ENCODE measurements at places on chromosomes 5 and 9.

DNA sequence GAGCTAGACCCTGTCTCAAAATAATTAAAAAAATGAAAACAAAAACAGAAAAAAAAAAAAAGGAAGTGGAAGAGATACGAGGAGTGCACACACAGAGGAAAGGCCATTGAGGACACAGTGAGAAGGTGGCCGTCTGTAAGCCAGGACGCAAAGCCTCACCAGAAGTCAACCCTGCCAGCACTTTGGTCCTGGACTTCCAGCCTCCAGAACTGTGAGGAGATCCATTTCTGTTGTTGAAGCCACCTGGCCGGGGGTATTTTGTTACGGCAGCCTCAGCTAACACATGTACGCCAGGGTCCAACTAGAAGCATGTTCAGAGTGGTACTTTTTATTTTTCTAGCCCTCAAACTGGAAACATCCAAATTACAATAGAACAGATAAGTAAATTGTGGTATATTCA is 21.8 kb downstream of the SLC35D2 start:
- no peak for DNase-seq

- no peak for DNase-seq
Measured at GRCh38 chr5:77743181-77743580, 33.0 kb downstream of the TBCA start.

GRCh38 chr9:5957166-5957565 is 58.3 kb downstream of the RANBP6 start:
- DNase-seq: no peak

DNA sequence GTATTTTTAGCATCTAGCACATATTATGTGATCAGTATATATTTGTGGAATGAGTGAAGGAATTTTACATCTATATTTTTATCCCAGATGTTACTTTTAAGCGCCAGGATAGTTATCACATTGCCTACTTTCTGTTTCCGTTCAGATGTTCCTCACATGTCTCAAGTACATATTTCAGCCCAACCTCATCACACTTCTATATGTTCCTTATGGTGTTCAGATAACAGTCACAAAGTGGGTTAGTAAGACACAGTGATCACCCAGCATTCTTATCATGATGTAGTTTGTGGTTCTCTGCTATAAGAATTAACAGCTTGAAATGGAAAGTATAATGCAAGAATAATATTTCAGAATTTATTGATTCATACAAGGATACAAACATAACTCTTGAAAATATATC is 170.0 kb upstream of the RASA1 start:
- DNase-seq: no peak

DNA sequence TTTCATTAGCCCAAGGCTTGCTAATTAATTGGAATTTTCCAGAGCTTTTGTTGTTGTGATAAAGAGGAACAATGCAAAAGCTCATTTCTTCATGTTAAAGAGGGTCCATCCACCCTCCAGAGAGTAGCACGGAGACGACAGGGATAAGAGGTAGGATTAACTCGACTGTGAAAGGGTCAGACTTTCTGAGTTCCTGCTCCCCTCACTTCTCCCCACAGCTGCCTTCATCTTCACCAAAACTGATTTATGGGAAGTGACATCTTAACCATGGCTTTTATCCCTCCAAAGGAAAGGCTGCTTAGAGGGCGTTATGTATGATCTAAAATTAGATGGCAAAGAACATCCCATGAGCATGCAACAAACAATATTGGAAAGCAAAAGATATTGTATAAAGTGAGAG is 135.5 kb downstream of the GLIS3 start:
- DNase-seq: no peak

- DNase-seq: no peak
Measured at GRCh38 chr5:115573133-115573532, 28.6 kb upstream of the FEM1C start.

DNA sequence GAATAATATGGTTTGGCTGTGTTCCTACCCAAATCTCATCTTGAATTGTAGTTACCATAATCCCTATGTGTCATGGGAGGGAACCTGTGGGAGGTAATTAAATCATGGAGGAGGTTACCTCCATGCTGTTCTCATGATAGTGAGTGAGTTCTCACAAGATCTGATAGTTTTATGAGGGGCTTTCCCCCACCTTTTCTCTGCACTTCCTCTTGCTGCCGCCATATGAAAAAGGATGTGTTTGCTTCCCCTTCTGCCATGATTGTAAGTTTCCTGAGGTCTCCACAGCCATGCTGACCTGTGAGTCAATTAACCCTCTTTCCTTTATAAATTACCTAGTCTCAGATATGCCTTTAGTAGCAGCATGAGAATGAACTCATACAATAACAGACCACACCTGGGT is 63.7 kb upstream of the PRR16 start:
- no peak for DNase-seq

GRCh38 chr5:160930406-160930805 is 78.4 kb upstream of the ATP10B start:
- DNase-seq: no peak

DNA sequence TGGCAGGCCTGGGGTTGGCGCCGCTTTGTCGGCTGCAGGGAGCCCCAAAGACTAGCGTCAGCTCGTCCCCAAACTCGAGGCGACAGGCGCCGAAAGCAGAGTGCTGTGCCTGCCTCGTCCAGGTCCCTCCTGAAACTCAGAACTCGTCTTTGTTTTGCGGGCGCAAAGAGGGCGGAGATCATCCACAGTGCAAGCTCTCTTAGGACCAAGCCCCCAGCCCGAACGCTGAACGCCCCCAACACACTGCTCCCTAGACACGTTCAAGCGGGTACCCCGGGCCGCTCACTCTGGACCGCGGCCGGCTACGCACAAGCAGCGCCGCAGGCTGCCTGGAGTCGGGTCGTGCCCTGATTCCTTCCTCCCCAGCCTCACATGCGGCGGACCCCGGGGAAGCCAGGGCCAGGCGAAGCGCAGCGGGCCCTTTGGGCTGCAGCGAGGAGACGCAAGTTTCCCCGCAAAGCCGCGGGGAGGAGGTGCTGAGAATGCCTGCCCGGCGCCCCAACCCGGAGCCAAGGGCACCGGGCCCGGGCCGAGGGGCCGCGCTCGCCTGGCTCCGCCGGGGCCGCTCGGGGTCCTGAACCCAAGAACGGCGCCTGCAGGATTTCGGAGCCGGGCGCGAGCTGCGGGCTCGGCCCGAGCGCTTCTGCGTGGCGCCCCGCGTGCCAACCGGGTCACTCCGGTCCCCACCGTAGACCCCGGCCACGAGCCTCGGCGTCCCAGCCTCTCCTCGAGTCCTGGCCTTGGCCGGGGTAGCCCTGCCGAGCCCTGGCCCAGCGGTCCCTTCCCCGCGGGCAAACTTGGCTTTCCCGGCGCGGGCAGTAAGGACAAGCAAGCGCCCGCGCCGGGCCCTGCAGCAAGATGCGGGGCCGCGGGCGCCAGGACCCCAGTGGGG is 738 bp downstream of the FSTL4 start:
- no peak for DNase-seq

GRCh38 chr9:100573655-100574260 is 4.1 kb upstream of the CAVIN4 start:
- no peak for DNase-seq

GRCh38 chr9:17622141-17622540 is 43.3 kb downstream of the SH3GL2 start:
- DNase-seq: no peak

DNA sequence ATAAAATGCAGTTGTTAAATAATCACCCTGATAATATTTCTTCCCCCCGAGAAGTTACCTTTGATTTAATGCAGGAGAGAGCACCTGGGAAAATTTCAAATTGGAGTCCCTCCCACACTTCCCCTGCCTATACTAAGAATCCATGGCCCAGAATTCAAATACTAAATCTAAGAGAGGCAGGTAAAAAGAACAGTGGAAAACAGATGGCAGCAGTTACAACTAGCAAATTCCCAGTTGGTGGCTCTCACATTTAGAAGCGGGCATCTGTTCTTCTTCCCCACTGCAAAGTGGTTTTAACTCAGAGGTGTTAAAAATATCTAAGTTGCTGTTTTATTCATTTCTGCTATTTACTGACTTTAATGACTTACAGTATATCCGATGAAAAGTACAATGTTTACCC is 210.4 kb upstream of the ELAVL2 start:
- no peak for DNase-seq

DNA sequence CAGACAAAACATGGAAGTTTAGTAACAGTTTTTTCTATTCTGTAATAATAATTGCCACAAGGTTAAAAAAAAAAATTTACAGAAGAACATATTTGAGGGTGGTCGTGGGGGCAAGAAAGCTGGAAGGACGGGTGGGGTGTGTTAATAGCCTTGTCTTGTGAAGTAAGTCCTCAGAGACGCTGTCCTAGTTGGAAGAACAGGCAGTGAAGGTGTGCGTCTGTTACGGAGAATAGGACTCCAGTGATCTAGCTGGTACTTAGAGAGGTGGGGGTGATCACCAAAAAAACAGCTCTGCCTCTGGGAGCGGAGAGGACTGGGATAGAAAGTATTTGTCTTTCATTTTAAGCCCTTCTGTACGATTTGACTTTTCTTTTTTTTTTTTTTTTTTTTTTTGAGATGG is 17.7 kb downstream of the ABL1 start:
- DNase-seq: no peak

- DNase-seq: no peak
Measured at GRCh38 chr9:122382901-122383850, 12.4 kb downstream of the PTGS1 start.

GRCh38 chr9:14526504-14526903 is 166.7 kb downstream of the ZDHHC21 start:
- DNase-seq: no peak

GRCh38 chr5:30209755-30210154 is 983.7 kb upstream of the CDH6 start:
- DNase-seq: no peak

DNA sequence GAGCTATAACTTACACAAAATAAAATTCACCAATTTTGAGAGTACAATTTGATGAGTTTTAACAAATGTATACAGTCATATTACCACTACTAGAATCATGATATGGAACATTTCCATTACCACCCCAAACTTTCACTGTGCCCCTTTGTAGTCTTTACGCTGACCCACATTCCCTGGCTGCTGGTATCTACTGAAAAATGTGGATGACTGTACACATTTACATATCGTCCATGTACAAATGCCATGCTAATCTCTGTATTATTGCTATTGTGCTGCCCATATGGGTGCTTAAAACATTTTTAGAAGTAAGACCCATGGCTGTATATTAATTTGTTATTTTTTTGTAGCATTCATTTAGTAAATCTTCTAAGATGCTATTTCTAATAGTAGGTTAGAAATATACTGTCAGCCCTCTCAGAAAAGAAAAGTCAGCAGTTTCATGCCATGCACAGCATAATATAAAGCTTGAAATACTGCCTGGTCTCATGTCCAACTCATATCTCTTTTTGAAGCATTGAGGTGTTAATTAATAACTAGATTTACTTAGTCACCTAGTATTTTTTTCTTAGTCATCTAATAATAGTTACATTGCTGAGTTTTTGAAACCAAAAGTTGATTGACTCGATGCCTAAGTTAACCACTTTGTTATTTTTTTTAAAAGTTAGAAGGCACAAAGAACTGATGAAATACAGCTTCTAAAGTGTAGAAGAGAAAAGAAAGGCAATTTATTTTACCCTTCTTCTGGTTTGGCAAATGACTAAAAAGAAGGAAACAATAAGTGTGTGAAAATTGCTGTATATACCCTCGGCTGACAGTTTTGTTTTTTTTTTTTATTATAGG is 188.3 kb upstream of the MEF2C start:
- no peak for DNase-seq

DNA sequence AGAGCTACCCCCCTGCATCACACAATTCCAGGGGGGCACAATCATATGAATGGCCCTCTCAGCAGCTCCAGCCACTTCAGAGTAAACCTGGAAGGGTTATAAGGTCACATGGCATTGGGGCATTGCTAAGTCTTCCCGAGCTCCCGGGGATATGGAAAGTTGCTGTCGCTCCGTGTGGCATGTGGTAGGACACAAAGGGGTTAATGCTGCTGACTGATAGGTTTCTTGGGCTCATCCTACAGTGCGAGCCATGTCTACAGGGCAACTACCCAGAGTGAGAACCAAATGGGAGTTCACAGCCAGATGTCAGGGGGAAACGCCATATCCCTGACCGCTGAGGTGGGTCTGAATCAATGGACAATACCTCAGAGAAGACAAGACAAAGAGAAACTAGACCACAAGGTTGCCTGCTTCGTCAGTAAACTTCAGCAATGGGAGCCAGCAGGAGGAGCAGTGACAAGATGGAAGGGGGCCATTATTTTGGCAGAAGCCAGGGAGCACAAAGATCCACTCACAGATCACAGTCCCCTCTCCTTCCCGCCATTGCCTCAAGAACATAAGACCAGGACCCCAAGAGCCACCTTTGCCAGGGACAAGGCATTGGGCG is 52.4 kb upstream of the SHISAL2B start:
- DNase-seq: no peak

GRCh38 chr5:62640446-62640845 is 61.8 kb downstream of the LRRC70 start:
- DNase-seq: no peak

GRCh38 chr5:13331585-13331984 is 612.9 kb downstream of the DNAH5 start:
- no peak for DNase-seq

- peak; percentile 7 for DNase-seq
Measured at GRCh38 chr9:107397076-107398044, 92.2 kb downstream of the KLF4 start.

All from activated CD4-positive, alpha-beta T cell treated with anti-CD3 and anti-CD28 coated beads for 36 hours (primary cell).